Hematopoietic multipotent progenitor cell (in vitro differentiated cells): ENCODE measurements at places on chromosomes 5 and 9.

DNA sequence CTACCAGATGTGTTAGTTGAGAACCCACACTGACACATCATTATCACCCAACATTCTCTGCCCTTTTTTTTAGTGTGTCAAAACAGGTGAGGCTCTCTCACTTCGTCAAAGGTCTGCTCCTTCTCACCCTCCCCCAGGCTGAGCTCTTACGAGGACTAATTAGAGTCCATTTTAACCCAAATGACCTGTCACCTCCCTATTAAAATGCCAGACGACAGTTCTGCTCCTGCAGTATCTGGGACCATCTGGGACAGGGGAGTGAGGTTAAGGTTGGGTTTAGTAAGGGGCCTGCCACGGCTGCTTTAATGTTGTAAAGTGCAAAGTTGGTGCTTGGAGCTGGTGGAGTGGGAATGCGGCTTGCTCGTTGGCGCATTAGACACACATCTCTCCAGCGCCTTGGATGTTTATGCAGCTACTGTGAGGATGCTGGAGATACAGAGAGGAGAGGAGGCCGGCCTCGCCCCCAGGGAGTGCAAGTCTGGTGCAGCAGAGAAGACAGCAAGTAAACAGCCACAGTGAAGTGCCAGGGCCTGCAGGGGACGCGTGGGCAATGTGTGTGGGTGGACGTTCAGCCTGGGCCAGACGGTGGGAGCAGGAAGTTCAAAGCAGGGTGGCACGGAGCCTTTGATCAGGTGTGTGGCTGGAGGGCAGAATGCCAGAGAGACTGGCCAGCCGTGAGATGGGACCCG lies 96.2 kb downstream of the C9orf50 start:
- no peak for DNase-seq

DNA sequence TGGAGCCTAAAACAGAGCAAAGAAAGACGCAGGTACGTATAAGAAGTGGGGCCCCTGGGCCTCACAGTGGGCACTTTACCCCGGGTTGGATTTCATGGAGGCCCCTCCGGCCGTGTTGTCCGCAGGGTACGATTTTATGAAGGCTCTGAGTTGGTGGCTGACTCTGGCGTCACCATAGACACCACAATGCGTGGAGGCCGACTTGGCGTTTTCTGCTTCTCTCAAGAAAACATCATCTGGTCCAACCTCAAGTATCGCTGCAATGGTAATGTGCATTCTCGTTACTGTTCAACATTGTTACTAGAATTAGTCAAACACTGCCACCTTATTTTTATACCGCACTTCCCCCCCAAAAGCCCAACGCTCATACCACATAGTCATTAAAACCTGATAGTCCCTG lies 47.1 kb downstream of the THBS4 start:
- DNase-seq, result no peak

- DNase-seq, result no peak
These were observed 547.3 kb upstream of the C9orf72 start for GRCh38 chr9:28120626-28121025.

DNA sequence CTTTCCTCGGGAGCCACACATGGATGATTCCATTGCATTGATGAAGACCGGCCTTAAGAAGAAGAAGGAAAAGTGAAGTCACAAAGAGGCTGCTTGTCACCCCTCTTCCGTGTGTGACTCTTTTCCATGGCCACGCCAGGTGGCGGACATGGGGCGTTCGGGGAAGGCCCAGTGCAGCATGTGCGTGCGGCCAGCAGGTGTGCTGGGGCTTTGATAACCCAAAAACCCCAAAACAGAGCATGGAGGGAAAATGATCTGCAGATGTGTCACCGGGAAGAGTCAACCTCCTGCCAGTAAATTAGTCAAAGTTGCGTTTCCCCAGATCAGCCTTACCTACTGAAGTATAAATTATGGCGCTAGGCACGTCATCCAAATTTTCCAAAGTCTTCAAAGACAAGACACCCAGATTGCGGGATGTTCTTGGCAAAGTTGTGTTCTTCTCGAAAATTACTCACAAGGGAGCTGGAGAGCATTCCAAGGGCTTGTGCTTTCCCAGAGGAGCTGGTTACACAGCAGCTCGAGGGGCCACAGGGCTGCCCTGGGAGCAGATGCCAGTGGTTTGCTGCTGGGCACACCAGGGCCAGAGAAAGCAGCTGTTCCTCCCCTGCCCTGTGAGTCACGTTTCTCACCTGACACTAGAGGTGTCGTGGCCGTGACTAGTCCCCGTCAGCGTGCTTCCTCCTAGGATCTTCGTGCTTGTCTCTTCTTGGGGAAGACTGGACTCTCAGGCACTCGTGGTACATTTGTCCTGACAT lies 53.9 kb downstream of the IRX2 start:
- no peak for DNase-seq
